AG04450 (cell line): ENCODE measurements at places on chromosomes 3 and 15.

GRCh38 chr3:23019596-23020300 is 183.4 kb upstream of the UBE2E2 start:
- no peak for DNase-seq

DNA sequence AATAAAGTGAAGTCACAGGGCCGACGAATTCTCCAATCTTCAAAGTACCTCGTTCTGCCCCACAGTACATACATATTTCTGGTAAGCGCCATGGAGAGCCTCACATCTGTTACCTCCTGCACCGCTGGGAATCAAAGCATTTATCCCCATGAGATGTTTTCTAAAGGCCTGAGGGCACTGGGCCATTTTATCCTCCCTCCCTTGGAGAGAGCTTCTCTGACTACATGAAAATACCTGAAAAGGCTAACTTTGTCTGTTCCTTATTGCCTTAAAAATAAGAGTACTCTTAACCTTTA is 148.1 kb downstream of the RORA start:
- DNase-seq = no peak

DNA sequence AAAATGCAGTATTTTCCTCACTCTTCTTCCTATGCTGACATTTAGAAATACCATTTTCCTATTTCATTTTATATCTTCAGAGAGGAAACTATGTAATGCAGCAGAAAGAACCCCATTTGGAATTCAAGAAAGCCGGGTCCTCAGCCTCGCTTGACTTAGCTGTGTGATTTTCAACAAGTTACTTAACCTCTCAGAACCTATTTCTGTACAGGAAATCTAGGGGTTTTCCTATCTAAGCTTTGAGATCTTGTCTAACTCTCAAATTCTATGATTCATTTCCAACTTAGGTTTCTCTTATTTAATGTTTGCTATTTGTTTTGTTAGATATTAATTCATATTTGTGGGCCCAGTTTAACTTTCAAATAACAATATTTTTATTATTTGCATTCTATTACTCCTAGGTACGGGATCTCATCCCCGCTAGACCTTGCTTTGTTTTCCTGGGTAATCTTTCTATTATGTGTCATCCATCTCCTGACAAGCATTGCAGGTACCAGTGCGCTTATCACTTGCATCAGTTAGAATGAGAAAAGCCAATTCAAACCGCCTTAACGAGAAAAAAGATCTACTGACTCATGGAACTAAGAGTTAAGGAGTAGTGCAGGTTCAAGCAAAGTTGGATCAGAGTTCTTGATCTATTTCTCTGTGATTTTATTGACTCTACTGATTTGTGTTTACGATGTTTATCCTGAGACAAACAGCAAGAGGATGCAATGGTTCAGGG is 70.6 kb upstream of the BHLHE40 start:
- no peak for DNase-seq

DNA sequence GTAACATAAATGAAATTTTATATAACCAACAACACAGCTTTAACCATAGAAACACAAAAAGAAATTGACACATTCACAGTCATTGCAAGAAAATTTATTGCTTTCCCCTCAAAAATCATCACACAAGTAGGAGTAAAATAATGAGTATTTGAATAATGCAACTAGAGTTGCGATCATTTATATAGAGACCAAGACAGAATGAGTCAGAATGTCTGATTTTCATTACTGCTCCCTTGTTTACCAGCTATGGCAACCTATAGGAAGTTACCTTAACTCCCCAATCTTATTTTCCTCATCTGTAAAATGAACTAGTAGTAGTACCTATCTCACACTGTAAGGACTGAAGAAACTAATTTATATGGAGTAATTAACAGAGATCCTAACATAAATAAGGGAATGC is 105.4 kb upstream of the CTDSPL start:
- no peak for DNase-seq

DNA sequence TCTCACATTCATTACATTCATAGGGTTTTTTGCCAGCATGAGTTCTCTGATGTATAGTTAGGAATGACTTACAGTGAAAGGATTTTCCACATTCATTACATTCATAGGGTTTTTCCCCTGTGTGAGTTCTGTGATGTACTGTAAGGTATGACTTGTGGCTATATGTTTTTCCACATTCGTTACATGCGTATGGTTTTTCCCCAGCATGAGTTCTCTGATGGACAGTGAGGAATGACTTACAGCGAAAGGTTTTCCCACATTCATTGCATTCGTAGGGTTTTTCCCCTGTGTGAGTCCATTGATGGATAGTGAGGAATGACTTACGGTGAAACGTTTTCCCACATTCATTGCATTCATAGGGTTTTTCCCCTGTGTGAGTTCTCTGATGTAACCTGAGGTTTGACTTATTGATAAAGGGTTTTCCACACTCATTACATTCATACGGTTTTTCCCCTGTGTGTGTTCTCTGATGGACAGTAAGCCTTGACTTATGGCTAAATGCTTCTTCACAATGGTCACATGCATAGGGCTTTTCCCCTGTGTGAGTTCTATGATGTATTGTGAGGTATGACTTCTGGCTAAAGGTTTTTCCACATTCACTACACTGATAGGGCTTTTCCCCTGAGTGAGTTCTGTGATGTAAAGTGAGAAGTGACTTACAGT is 47.4 kb downstream of the ZNF717 start:
- DNase-seq = no peak

GRCh38 chr3:128548021-128548420 is 55.0 kb upstream of the GATA2 start:
- DNase-seq = no peak

DNA sequence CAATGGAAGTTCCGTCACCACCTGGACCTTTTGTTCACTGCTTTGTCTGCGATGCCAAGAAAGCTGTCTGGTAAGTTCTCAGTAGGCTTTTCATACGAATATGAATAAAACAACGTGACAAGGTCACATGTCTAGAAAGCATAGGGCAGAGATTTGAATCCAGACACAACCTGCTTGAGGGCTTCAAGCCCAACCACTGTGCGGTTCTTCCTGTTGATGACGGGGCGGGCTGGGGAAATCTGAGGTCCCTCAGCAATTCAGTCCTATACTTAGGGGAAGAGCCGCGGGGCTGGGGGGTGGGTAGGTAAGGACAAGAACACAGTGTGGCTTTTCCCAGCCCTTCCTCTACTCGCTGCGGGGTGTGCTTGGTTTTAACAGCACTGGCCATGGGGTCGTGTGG is 32.4 kb upstream of the SMAD3 start:
- DNase-seq = no peak

GRCh38 chr3:81554388-81554787 is 207.1 kb downstream of the GBE1 start:
- DNase-seq = peak; percentile 20

- no peak for DNase-seq
These were observed 7.3 kb downstream of the CCR5AS start for GRCh38 chr3:46399557-46399956.

- no peak for DNase-seq
These were observed 123.5 kb upstream of the CRBN start for GRCh38 chr3:3302964-3303363.

DNA sequence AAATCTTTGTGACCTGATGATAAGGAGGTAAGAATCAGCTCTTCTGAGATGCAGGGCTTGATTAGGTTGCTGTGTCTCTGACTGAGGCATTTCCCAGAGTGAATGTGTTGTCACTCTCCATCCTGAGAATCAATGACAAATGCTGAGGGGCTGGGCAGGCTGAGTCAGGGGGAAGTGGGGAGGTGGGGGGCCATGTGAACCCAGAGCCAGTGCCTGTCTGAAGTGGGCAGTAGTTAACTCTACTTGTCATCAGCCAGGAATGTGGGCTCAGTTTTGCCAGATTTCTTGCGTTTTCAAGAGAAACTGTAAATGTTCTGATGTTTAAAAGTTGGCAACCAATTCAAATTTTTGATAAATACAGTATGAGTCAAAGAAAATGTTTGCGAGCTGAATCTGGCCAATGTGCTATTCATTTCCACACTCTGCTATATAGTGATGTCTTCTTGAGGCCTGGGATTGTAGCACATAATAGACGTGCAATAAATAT is 3.1 kb upstream of the BNC1 start:
- peak; percentile 86 for DNase-seq

- no peak for DNase-seq
These were observed 476.6 kb downstream of the FHIT start for GRCh38 chr3:60774617-60775016.

DNA sequence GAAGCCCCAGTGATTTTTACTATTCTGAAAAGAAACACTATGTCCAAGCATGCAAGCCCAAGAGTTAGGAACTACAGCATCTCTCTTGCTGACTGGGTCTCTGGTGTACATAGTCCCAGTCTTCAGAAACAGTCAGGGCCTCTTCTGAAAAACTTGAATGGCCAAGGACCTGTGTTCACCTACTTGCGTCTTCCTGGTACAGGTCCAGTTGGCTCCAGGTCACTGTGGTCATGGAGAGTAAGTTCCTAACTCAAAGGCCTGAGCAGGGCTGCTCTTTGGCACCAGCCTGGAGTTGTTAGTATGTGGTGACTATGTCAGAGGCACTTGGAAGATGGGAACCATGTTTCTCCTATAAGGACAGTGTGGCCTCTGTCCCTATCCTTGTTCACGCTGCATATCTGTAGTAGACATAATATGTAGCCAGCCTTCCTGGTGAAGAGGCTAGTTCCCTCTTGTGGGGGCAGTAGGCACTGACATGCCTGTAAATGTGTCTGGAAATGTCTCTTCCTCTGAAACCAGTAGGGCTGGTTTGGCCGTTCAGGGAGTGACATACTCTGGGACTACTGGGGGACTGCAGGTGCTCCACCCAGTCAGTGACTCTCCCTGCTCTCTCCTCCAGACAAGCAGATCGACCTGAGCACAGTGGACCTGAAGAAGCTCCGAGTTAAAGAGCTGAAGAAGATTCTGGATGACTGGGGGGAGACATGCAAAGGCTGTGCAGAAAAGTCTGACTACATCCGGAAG is 2.6 kb upstream of the RBM15B start:
- DNase-seq = no peak

GRCh38 chr15:84143753-84144314 is 91.7 kb upstream of the GOLGA6L4 start:
- no peak for DNase-seq

DNA sequence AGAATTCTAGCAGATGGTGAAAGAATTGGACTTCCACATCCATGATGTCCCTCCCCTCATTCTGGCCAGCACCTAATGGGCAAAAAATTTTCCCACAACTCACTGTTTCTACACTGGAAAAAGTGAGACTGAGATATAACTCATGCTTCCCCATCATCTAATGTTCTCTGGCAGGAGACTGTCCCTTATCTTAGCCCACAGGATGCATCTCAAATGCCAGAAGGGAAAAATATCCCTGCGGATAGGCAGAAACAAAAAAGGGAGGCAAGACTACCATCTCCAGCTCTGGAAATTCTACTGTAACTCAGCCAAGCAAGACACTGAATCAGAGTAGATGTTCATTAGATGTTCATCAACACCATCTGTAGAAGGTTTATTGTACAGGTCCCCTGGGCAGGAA is 58.6 kb downstream of the DLG1 start:
- DNase-seq = no peak

DNA sequence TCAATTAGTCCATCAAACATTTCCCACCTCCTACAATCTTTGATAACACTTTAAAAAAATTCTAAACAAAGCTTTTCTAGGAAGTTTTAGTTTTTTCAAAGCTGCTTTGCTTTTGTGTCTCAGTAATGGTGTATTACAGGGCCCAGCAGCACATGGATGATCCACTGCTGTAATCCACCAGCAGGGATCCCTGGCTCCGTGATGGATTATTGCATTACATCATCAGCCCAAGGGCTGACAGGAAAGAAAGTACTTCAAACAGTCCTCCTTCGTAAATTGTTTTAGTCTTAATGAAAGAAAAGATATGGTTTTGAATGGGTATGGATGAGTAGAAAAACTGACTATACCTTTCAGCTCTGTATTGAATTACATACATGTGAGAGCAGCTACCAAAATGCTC is 688.9 kb upstream of the NAALADL2 start:
- no peak for DNase-seq

- DNase-seq = no peak
These were observed 30.5 kb upstream of the PRSS50 start for GRCh38 chr3:46748170-46748569.

- DNase-seq = no peak
These were observed 18.8 kb upstream of the SATB1 start for GRCh38 chr3:18443665-18444594.

- DNase-seq = no peak
These were observed 49.7 kb downstream of the SEMA6D start for GRCh38 chr15:47767035-47767434.

- DNase-seq = no peak
These were observed 39.3 kb downstream of the CGNL1 start for GRCh38 chr15:57415602-57416001.

- DNase-seq = no peak
These were observed 1.5 kb upstream of the NEO1 start for GRCh38 chr15:73050561-73051295.

DNA sequence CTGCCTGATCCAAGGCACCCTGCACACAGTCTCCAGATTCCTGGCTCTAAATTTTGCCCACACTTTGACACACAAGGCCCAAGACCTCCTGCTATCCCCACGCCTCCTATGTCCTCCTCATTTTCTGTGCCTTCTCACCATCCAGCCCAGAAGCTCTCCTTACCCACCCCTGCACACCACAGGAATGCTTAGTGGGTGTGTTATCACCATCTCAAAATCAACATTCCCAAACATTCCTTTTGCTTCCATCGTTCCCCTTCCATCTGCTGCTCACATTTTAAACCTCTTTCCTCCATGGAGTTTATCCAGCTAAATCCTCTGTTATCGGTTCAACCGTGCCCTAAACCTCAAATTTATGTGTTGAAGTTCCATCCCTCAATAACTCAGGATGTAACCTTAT is 43.9 kb downstream of the DGKG start:
- DNase-seq = no peak

DNA sequence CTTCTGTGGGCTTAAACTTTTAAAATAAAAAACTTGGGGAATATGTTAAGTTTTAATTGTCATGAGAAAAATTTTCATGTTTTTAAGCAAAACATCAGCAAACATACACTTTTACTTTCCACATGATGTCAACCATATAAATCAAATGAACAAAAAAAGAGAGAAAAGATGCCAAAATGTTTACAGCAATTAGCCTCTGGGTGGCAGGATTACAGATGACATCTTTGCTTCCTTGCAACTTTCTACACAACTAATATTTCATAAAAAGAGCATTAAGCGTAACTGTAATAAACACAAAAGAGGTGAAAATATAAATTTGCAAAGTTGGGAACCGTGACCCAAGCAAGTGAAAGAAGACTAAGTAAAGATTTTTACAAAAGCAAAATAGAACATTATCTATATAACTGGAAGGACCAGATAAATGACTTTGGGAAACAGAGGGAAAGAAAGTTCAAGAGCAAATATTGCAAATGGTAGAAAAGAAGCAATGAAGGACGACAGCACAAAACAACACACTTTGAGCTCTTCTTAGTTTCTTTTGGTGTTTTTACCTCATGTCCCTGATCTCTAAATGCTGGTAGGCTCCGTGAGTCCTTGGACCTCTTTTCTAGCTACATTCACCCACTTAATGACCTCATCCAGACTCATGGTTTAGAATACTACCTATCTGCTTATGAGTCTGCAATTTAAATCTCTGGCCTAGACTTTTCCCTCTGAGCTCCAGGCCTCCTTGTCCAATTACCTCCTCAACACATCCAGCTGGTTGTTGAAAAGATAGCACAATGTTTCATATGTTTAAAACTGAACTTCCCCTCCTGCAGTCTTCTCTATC is 9.4 kb downstream of the TP53BP1 start:
- no peak for DNase-seq

- DNase-seq = no peak
These were observed 14.9 kb downstream of the SORD start for GRCh38 chr15:45037936-45038335.
